ENCODE measurements at places on chromosomes 2 and 18.

DNA sequence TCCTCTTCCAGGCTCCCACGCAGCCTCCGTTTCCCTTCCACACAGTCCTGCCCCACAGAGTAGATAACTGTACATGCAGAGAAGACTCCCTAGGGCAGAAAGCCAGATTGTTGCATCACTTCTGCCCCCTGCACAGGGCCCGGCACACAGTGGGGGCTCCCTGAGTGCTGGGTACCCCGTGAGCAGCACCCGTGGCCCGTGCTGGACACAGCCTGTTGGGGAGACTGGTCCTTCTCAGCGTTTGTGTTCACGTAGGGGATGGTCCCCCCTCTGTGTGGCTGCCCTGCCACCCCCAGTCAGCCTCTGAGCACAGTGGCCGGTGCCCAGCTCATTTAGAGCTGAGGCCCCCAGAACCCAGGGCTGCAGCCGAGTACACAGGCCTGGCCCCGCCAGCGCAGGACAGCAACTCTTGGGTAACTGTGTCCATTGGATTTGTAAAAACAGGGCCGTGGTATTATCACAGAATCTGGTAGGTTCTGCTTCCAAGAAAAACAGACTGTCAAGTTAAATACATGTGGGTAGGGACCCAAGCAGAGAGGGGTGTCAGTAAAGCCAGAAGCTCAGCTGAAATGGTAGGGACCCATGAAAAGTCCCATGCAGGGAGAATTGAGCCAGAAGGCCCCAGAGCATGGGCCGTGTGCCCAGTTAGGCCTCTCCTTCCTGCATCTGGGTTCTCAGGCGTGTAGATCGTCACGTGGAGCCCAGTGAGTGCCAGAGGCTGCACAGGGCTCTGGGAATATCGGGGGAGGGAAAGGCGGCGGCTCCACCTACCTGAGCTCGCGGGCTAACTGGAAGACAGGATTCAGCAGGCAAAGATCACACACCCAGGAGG lies 257.3 kb downstream of the ATAD2B start:
- no peaks in the 10 kb centered on the region for H3K27me3 ChIP-seq
- no peaks in the 10 kb centered on the region for H3K4me1 ChIP-seq
- no peak overlapping the region for H3K27ac ChIP-seq
- peak; percentile 44 for DNase-seq

DNA sequence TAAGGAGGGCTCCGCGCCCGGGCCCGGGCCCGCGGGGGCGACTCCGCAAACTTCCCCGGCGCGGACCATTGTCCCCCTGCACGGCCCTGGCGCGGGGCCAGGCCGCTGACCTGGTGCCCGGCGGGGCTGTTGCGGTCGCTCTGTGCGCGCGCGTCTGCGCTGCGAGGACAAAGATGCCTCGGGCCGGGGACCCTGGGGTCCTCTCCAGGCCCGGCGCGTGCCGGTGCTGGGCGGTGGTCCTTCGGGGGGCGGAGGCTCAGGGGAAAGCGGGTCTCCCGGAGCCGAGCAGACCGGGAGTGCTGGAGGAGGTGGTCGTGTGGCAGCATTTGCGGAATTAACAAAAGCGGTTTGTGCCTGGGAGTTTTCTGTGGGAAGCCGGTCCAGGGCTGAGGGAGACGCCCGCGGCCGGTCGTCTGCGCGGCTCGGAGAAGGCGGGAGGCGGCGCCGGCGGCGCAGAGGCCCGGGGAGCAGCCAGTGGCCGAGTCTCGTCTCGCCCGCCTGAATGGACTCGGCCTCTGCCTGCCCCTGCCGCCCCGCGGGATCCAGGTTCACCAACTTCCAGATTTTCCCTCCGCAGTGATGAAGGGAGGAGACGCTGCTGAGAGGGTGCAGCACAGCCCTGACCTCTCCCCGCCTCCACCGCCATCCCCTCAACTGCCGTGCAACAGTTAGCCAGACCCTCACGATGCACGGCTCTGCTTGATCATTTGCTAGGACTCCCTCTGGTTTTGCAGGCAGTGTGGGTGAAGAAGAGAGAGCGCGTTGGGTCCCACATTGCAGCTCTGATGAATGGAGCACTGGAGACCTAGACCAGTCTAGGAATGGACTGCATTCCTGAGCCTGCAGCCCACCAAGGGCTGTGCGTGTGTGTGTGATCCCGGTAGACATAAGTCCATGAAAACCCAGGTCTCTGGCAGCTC lies 705 bp downstream of the EFR3B start:
- peak; percentile 67 for DNase-seq
- H3K36me3 ChIP-seq, result no peaks in the 10 kb centered on the region
- H3K27ac ChIP-seq, result peak overlapping the region; percentile 75

GRCh38 chr2:48767330-48767729 lies 11.8 kb upstream of the LHCGR start:
- no peaks in the 10 kb centered on the region for H3K4me1 ChIP-seq
- no peak overlapping the region for H3K4me3 ChIP-seq
- DNase-seq, result peak; percentile 54
- H3K36me3 ChIP-seq, result no peaks in the 10 kb centered on the region

GRCh38 chr2:224957540-224958461 lies 84.5 kb downstream of the DOCK10 start:
- no peaks in the 10 kb centered on the region for H3K36me3 ChIP-seq
- peak overlapping the region; percentile 13 for H3K27ac ChIP-seq
- no peak overlapping the region for H3K4me3 ChIP-seq
- no peaks in the 10 kb centered on the region for H3K27me3 ChIP-seq

DNA sequence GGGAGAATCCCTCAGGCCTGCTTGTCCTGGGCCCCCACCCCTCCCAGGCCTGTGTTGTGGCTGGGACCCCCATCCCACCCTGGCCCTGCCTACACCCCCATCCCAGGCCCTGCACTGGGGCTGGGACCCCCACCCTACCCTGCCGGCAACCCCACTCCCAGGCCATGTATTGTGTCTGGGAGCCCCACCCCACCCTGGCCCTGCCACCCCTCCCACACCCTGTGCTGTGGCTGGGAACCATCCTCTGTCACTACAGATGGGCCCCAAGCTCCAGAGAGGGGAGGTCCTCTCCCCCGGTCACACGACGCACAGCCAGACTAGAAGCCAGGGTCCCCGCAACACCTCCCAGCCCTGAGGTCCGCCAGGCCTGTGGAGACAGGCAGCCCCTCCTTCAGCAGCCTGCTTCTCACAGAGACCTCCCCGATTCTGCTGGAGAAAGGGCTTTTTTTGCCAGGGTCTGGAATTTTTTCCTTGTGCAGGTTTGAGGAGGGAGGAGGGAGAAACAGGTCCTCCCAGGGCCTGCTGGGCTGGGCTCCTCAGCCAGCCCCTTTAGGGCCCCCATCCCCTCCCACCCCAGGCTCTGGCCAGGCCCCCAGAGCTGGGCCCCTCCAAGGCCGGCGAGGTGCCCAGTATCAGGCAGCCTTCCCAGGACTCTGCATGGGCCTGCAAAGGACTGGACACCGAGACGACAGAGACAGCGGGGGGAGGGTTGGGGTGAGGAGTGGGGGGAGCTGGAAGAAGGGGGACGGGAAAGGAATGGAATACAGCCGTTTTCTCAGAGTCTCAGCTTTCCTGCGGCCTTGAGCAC lies 28.0 kb downstream of the KIF1A start:
- H3K4me3 ChIP-seq, result no peak overlapping the region
- peak; percentile 67 for DNase-seq
- peak overlapping the region; percentile 86 for H3K27ac ChIP-seq
- peaks cover 30% of the 10 kb centered on the region for H3K4me1 ChIP-seq
- no peaks in the 10 kb centered on the region for H3K36me3 ChIP-seq

DNA sequence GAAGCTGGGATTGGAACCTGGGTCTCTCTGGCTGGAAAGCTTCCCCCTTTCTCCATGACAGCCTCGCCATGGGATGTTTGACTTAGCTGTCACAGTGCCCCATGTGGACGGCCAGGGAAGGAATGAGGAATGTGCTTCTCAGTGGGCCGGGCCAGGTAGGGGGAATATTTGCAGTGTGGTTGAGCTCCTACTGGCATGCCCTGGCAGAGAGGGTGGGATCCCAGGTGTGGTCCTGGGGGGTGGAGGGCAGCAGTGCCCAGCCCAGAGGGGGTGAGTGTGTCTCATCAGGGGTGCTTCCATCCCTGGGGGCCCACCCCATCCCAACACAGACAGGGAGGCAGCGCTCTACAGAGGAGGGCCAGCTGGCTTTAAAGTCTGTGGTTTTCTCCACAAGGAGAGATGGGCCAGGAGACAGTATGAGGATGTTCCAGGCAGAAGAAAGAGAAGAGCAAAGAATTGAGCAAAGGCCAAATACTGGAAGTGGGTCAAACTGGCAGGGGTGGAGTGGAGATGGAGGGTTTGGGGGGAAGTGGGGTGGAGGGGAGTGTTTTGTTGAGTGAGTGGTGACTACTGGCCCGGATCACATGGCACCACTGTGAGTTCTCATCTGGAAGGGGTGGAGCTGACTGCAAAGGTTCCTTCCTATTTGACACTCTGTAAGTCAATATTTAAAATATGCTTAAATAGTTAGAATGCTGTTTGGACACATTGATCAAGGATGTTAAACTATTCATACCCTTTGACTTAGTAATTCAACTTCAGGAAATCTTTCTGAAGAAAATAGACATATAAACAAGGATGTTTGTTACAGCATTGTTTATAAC lies 94.0 kb downstream of the MYCN start:
- no peaks in the 10 kb centered on the region for H3K36me3 ChIP-seq
- no peak overlapping the region for H3K27ac ChIP-seq
- no peak overlapping the region for H3K4me3 ChIP-seq

DNA sequence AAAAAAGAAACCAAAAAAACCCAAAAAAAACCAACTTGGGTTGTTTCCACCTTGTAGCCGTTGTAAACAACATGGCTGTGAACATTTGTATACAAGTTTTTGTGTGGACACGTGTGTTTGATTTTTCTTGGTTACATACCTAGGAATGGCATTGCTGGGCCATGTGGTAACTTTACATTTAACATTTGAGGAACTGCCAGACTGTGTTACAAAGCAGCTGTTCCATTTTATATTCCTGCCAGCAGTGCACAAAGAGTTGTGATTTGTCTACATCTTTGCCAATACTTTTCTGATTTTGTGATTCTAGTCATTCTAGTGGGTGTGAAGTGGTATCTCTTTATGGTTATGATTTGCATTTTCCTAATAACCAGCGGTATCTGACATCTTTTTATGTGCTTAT lies 22.5 kb downstream of the LPIN1 start:
- no peak overlapping the region for H3K4me3 ChIP-seq
- H3K27me3 ChIP-seq, result no peaks in the 10 kb centered on the region
- no peak overlapping the region for H3K27ac ChIP-seq
- H3K36me3 ChIP-seq, result no peaks in the 10 kb centered on the region
- H3K4me1 ChIP-seq, result peaks cover 6% of the 10 kb centered on the region

GRCh38 chr2:74834792-74835755 lies 1.1 kb downstream of the HK2 start:
- no peaks in the 10 kb centered on the region for H3K27me3 ChIP-seq
- no peaks in the 10 kb centered on the region for H3K36me3 ChIP-seq
- H3K27ac ChIP-seq, result peak overlapping the region; percentile 92
- peak; percentile 73 for DNase-seq
- peak overlapping the region; percentile 98 for H3K4me3 ChIP-seq
- peaks cover 11% of the 10 kb centered on the region for H3K4me1 ChIP-seq
